ENCODE measurements at places on chromosomes 4 and X.

- DNase-seq = no peak
Observed at GRCh38 chr4:37985730-37986275, 25.6 kb downstream of the PTTG2 start.

DNA sequence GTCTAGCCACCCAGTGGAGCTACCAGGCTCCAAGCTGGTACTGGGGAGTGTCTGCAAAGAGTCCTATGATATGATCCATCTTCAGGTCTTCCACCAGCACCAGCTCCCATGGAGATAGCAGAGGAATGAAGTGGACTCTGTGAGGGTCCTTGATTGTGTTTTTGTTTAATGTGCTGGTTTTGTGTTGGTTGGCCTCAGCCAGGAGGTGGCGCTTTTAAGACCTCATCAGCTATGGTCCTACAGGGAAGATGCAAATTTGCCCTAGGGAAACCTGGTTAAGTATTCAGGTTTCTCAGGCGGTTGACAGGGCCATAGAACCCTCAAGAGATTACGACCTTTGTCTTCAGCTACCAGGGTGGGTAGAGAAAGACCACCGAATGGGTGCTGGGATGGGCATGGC, 1141.1 kb downstream of the STIM2 start:
- no peak for DNase-seq

GRCh38 chr4:118758293-118758692, 73.1 kb downstream of the METTL14 start:
- DNase-seq = no peak

- DNase-seq = no peak
Observed at GRCh38 chrX:74405973-74406489, 15.3 kb upstream of the SLC16A2 start.

DNA sequence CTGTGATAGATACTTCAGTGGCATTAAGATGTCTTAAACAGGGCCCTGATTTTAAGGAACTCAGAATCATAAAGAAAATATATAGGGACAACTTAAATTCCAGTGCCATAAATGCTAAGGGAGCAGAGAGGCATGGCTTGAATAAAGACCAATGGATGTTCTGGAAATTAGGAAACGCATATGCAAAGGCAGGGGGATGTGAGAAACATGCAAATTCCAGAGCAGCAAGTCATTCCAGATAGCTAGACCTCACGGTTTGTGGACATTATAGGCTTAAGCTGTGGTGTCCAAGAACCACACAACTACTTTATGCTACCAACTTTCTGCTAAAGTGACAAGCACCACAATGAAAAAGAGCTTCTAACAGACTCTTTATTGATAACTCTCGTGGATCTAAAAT, 132.6 kb upstream of the ANK2 start:
- no peak for DNase-seq
